Placental pericyte (primary cell): ENCODE measurements at places on chromosomes 2 and 18. TPM values are rescaled to one million over a fixed set of nuclear protein-coding genes. Genes with fewer than 3 reads are reported as not detected.

REG3A gene
- not detected in 2 replicates for total RNA-seq

SLC16A14 gene
- total RNA-seq: 0.22 and 0.29 TPM in 2 replicates

ATP6V1B1 gene
- 1.9 TPM in 1 of 2 replicates, not detected in the other for total RNA-seq

CASP8 gene
- total RNA-seq: 22.1 and 34.9 TPM in 2 replicates

ICA1L gene
- total RNA-seq: 3.9 and 6.1 TPM in 2 replicates

ANKRD44 gene
- 3.1 and 11.5 TPM in 2 replicates for total RNA-seq

TXNL4A gene
- 34.6 and 45.7 TPM in 2 replicates for total RNA-seq

ATP8B1 gene
- 6.1 and 37.5 TPM in 2 replicates for total RNA-seq

STAT4 gene
- total RNA-seq: 1.1 and 2.1 TPM in 2 replicates

RSAD2 gene
- 0.43 TPM in 1 of 2 replicates, not detected in the other for total RNA-seq

VAMP8 gene
- 11.8 and 14.0 TPM in 2 replicates for total RNA-seq

KATNAL2 gene
- total RNA-seq: 0.88 and 1.6 TPM in 2 replicates

POTEE gene
- total RNA-seq: not detected in 2 replicates

SERPINB11 gene
- total RNA-seq: not detected in 2 replicates

RASGRP3 gene
- total RNA-seq: 4.8 and 11.2 TPM in 2 replicates

GNAL gene
- 0.14 TPM in 1 of 2 replicates, not detected in the other for total RNA-seq

ACVR1C gene
- total RNA-seq: 0.29 TPM in 1 of 2 replicates, not detected in the other

RUFY4 gene
- not detected in 2 replicates for total RNA-seq

REG3G gene
- total RNA-seq: not detected in 2 replicates

AMER3 gene
- total RNA-seq: not detected in 2 replicates

SP5 gene
- total RNA-seq: not detected in 2 replicates

RGPD4 gene
- total RNA-seq: under 0.01 TPM in 1 of 2 replicates, not detected in the other

KLHL30 gene
- 0.43 and 1.1 TPM in 2 replicates for total RNA-seq
